ENCODE measurements at places on chromosomes 2 and 18.

- DNase-seq = peak; percentile 5
These were observed 38.6 kb downstream of the SLC25A12 start for GRCh38 chr2:171855401-171855800.

DNA sequence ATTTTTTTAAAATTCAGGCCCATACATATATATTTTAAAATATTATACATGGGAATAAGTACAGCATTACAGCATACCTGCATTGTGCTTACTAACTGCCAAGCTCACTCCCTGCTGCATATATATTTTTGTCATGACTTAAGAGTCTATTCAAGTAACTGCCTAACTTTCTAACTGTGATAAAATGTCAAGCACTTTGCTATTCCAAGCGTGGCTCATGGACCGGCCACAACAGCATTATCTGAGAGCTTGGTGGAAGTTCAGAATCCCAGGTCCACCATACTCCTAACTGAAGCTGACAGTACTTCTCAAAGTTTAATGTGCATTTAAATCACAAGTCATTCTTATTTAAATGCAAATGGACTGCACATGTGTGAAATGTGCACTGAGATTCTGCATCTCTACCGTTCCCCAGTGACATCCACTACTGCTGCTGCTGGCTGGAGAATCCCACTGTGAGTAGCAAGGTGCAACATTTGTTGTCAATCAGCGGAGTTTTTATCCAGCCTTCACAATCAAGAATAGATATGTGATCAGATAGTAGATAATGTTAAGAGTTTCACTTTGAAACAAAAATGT is 79.1 kb downstream of the DYM start:
- DNase-seq = no peak

GRCh38 chr2:49719241-49719640 is 564.9 kb upstream of the FSHR start:
- no peak for DNase-seq

GRCh38 chr2:172394002-172394401 is 33.4 kb upstream of the ITGA6 start:
- no peak for DNase-seq

- DNase-seq = no peak
These were observed 493.2 kb downstream of the CCDC85A start for GRCh38 chr2:56676966-56677365.

DNA sequence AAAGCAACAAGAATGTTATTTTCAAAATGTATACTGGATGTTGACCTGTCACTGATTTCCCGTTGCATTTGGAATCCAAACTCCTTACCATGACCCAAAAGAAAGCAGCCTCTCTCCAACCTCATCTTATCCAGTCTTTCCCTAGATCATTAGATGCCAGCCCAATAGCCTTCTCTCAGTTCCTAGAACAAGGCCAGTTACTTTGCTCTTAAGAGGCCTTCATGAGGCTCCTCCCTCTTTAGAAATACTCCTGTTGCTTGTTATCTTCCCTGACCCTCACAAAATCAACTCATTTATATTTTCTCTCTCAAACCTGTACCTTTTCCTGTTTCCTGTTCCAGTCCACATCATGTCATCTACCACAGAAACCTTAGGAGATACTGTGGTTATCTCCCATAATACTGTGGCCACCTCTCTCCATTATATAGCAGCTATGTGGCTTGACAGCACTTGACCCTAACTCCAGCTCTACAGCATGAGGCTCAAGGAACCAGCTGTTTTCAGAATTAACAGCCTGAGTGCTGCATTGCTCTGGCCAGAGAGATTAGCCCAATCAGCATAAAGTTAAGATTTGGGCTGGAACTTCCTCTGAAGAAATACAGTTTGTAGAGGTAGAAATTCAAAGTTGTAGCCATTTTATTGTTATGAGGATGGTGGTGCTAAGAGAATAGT is 22.8 kb downstream of the SRBD1 start:
- no peak for DNase-seq

GRCh38 chr2:31271851-31272267 is 37.9 kb downstream of the EHD3 start:
- DNase-seq = no peak

GRCh38 chr2:83953697-83954096 is 505.4 kb downstream of the SUCLG1 start:
- no peak for DNase-seq

DNA sequence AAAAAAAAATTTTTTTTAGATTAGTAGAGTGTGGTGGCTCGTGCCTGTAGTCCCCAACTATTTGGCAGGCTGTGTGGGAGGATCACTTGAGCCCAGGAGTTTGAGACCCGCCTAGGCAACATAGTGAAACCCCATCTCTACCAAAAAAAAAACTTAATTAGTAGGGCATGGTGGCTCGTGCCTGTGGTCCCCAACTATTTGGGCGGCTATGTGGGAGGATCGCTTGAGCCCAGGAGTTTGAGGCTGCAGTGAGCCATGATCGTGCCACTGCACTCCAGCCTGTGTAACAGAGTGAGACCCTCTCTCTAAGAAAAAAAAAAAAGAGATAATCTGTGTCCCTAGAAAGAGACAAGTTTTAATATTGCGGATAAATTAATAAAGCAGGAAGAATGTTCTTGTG is 8.8 kb downstream of the GPR55 start:
- no peak for DNase-seq

Data from hepatic stellate cell (primary cell).